SK-N-SH (cell line): ENCODE measurements at places on chromosomes 11 and 22. TPM values are rescaled to one million over a fixed set of nuclear protein-coding genes. Genes with fewer than 3 reads are reported as not detected.

GAB4 gene
- not detected in 2 replicates for polyA plus RNA-seq

MS4A13 gene
- polyA plus RNA-seq = not detected in 2 replicates

- DNase-seq = no peak
These were observed 37.7 kb upstream of the MMP12 start for GRCh38 chr11:102912482-102912830.

GRCh38 chr11:2440646-2441045 lies 3.7 kb downstream of the TRPM5 start:
- DNase-seq = no peak
